ENCODE measurements at places on chromosomes 6 and 20.
A peak's percentile ranks its signal among the peaks of the same experiment; 100 is the strongest.

DNA sequence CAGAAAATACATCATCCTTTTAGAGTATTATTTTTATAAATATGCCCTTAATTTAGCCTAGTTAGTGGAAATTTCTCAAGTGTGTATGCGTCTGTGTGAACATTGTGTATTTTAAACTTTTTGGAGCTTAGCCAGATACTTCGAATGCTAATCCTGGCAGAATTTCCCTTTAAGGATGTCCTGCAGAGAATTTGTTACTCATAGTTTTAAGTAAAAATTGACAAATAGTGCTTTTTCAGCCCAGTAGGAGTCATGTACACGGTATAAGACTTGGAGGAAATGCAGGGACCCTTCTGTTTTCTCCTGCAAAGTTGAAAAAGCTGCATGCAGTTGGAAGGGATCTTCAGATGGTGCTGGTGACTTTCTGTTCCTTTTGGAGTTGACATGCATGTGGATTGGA is at the start of gene FHL5:
Gene FHL5, plus strand, starts transcription at position 243 of the 400 bp plus-strand sequence. CDS start 40,486 bp downstream, outside the sequence.
- no peak for DNase-seq

DNA sequence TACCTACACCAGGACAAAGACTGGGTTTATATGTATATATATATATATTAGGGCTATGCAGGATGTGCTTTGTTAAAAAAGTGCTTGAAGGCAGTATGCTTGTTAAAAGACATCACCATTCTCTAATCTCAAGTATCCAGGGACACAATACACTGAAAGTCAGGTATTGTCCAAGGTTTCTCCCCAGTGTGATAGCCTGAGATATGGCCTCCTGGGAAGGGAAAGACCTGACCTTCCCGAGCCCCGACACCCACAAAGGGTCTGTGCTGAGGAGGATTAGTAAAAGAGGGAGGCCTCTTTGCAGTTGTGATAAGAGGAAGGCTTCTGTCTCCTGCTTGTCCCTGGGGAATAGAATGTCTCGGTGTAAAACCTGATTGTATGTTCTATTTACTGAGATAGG is 156.9 kb downstream of the GPX5 start:
- DNase-seq: no peak

DNA sequence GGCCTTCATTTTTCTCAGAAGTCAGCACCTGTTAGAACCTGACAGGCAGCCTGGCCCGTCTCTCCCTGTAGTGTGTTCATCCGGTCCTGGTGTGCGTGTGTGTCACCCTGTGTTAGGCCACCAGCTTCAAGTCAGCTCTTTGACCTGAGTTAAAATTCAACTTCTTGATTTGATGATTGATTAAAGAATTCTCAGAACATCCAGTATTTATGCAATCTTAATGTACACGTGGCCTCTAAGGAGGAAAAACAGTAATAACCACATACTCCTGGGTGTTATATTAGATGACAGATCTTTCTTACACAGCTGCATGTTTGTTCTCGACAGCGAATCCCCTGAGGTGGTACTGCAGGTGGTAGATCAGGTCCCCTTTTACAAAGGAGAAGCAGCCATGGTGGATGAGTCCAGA is 19.1 kb upstream of the TMEM217 start:
- no peak for DNase-seq

- no peak for DNase-seq
These were observed 77.5 kb upstream of the RIMS1 start for GRCh38 chr6:71808865-71809264.

DNA sequence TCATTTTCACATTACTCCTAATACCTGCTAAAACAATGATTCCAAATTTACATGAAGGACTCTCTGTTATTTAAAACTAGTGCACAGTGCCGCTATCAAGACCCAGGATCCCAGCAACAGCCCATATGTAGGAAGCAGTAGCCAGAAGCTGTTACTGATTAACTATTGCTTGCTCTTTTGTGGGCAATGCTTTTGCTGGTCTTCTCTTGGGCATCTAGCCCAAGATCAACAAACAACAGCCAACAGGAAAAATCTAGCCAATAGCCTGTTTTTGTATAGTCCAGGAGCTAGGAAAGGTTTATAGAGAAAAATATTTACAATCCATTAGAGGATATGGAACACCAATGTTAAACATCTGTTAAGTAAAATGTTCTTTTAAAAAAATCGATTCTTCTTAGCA is 22.1 kb upstream of the TENT5A start:
- DNase-seq: no peak

DNA sequence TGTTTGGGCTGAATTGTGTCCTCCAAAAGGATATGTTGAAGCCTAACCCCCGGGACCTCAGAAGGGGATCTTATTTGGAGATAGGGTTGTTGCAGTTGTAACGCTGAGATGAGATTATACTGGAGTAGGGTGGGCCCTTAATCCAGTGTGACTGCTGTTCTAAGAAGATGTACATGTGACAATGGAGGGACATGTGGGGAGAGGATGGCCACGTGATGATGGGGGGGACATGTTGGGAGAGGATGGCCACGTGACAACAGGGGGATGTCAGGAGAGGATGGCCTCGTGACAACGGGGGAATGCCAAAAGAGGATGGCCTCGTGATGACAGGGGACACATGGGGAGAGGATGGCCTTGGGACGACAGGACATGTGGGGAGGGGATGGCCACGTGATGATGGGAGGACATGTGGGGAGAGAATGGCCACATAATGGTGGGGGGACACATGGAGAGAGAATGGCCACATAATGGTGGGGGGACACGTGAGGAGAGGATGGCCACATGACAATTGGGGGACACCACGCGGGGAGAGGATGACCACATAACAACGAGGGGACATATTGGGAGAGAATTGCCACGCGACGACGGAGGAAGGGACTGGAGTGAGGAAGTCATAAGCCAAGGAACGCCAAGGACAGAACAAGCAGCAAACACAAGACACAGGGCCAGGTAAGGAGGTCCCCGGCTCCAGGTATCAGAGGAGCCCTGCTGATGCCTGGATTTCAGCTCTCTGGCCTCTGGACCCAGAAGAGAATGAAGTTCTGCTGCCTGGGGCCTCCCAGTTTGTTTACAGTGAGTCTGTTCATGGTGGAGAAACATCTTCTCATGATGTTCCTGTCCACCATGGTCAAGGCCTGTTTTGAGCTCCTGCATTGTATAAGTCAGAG is 29.2 kb downstream of the SYNJ2 start:
- DNase-seq: no peak

DNA sequence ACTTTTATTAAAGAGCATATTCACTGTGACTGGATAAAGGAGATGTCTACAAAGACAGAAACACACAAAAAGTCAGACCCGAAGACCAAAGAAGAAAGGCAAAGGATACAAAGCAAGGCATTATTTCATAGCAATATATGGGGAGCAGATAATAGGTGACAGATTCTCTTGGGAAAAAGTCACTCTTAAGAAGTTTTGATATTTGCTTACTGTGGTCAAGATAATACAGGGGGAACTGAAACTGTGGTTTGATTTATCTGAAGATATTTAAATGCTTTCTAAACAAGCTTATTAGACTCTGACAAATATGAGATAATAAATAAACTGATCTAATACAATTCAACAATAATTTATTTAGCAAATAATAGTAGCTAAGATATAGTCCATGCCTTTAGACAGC is 14.7 kb downstream of the CYP39A1 start:
- no peak for DNase-seq

DNA sequence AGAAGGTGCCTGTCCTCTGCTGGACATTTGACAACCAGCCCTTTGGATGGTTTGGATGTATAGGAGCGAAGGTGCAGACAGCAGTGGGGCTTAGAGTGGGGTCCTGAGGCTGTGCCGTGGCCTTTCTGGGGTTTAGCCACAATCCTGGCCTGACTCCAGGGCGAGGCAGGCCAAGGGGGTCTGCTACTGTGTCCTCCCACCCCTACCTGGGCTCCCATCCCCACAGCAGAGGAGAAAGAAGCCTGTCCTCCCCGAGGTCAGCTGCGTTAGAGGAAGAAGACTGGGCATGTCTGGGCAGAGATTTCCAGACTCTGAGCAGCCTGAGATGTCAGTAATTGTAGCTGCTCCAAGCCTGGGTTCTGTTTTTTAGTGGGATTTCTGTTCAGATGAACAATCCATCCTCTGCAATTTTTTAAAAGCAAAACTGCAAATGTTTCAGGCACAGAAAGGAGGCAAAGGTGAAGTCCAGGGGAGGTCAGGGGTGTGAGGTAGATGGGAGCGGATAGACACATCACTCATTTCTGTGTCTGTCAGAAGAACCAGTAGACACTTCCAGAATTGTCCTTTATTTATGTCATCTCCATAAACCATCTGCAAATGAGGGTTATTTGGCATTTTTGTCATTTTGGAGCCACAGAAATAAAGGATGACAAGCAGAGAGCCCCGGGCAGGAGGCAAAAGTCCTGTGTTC is 1.3 kb upstream of the CDKN1A start:
- DNase-seq: no peak

DNA sequence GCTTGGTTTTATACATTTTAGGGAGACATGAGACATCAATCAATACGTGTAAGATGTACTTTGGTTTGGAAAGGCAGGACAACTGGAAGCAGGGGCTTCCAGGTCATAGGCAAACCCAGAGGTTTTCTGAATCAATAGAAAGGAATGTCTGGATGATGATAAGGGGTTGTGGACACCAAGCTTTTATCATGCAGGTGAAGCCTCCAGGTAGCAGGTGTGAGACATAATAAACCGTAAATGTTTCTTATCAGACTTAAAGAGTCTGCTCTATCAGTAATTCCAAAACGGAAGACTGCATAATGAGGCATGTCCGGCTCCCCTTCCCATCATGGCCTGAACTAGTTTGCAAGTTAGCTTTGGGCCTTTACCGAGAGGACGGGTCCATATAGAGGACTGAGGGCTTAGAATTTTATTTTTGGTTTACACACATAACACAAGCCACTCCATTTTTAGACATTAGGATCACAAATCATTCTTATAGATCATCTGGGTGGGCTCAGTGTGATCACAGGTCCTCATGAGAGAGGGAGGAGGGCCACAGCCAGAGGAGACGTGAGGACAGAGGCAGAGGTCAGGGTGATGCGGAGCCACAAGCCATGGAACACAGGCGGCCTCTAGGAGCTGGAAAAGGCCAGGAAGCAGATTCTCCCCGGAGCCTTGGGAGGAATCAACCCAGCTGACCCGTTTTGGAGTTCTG is 10.7 kb upstream of the SERPINB9 start:
- DNase-seq: no peak

GRCh38 chr6:148713921-148714320 is 32.9 kb upstream of the UST start:
- no peak for DNase-seq

DNA sequence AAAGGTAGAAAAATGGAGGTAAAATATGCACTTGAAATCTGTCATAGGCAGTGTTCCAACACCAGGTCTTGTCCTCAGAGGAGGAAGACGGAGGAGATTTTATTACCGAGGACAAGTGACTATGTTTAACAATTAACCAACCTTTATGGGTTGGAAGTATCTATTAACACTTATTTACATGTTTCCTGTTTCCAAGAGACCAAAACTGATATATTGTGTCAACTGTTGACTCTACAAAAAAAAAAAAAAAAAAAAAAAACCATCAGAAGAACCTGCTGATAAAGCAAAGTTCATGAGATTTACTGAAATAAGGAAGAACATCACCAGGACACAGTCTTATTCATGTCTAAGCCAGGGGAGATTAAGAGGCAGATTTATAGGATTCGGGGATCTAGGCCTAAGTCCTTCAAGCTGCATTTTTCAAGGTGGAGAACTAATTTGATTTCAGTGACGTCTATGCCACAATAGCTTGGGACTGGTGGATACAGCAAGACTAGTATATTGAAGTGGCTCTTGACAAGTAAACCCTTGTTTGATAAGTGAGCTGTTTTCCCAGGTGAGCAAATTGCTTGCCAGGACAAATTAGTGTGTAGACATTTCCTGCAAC is 126.6 kb upstream of the NAA20 start:
- peak; percentile 27 for DNase-seq

DNA sequence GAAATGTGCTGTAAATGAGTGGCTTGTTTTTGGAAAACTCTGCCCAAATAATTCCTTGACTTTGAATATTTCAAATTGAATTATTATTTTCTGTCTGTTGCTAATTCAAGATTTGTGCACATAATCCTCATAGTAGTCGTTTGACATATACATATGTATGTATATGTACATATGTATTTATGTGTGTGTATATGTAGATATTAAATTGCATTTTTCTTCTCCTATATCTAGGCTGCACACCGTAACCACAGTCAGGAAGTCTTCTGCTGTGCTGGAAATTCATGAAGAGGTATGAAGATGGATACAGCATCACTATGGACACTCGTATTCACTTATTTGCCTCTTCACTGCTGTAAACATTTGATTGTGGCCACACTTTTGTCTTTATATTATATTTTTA is 29.6 kb downstream of the OPN5 start:
- DNase-seq: no peak

- DNase-seq: no peak
These were observed 265.4 kb upstream of the CDH4 start for GRCh38 chr20:60986506-60987156.

GRCh38 chr20:665276-665675 is 10.3 kb downstream of the SCRT2 start:
- no peak for DNase-seq

DNA sequence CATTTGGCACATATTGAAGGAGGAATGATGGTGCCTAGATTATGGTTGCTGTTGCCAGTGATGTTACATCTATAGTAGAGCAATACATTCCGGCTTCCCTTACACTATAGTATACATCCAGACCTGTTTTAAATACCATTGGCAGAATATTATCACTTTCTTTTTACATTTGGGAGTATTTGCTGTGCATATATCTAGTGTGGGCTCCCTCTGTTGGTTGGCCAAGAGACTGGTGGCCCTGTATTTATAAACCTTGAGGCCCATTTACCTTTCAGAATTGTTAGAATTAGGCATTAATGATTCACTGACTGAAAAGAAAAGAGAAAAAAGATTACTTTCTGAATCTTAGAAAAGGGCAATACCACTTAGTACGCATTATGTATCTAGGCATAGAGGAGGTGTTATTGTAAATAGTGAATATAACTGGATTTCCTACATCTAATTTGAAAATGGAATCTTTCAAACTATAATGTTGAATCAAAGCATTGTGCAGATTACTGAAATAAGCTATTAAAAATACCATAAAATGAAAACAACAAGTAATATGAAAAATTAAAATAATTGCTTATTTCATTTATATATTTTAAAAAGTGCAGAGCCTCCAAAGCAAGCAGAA is 628.8 kb upstream of the MAN1A1 start:
- no peak for DNase-seq

Data from NCI-H1436 treated with DMSO at 0.1 percent for 48 hours (cell line).